ENCODE measurements at places on chromosomes 12 and 14.

DNA sequence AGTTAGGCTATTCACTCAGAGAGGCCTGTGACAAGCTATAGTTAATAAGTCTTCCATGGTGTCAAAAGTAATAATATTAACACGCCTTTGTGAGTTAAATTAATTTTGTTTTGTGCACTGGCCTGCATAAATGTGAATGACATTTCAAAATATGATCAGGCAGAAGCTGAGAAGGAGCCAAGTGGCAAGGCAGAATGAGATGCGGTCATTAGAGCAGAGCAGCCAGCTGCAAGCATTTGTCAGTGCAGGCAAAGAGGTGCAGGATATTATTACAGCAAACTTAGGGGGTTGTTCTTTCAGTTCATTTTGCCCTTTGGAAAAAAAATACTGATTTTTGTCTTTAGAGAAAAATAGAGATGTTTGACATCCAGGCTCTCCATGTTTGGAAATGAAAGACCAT lies 364.5 kb downstream of the PAWR start:
- no peak for DNase-seq

DNA sequence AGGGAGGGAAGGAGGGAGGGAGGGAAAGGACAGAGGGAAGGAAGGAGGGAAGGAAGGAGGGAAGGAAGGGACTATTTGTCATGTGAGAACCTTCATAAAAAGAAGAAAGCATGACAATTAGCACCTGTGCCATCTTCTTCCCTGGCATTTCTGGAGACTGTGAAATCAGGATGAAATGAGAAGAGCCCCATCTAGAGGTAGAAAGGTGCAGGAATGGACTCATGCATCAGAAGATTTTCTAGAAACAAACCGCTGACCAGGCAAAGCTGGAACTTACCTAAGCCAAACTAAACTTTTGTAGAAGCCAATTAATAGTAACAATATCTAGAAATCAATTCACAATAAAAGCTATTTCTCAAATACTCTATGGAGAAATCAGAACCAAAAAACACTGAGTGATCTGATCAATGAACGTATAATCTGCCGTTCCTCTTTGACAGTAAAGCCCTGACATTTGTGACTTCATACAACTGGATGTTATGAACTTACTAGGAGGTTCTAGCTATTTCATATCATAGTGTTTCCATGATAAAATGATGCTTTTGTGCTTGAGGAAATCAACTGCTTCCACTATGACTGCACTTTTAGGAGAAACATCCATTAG lies 24.4 kb upstream of the CRACR2A start:
- DNase-seq, result no peak

GRCh38 chr14:87799400-87799799 lies 193.6 kb downstream of the GALC start:
- DNase-seq, result no peak

- DNase-seq, result no peak
These were observed 4.9 kb downstream of the GALNT6 start for GRCh38 chr12:51386351-51386750.

- DNase-seq, result no peak
These were observed 5.4 kb downstream of the TMEM117 start for GRCh38 chr12:43841253-43841652.

GRCh38 chr12:5520037-5520436 lies 88.1 kb downstream of the NTF3 start:
- no peak for DNase-seq

- DNase-seq, result no peak
These were observed 3.0 kb downstream of the KLRK1 start for GRCh38 chr12:10386857-10387256.

GRCh38 chr14:51424561-51425251 lies 184.7 kb downstream of the TMX1 start:
- DNase-seq, result peak; percentile 61

DNA sequence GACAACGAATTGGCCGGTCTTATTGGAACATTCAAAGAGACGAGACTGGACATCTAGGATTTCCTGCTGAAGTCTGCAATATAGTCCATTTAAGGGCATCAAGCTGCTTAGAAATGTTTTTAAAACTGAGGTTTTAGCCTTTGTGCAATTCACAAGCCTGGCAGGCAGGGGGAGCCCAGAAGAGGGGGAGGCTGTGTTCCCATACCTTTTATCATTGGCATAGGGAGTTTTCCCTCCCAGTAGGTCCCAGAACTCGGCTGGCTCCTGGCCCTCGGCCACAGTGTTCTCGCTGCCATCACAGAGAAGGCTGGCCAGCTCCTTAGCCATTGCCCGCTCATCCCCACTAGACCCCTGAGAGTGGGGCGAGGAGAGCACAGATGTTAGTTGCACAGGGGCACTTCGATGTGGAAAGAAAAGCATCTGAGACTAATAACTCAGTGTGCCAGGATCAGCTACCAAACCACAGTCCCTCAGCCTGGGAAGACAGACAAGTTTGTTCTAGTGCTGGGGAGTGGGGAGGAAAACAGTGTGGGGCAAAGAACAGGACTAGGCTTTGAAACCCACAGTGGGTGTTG lies 15.1 kb downstream of the AVIL start:
- DNase-seq, result peak; percentile 17

GRCh38 chr14:91320266-91320665 lies 75.8 kb upstream of the GPR68 start:
- no peak for DNase-seq

GRCh38 chr12:96986883-96987523 lies 79.9 kb downstream of the NEDD1 start:
- DNase-seq, result no peak

- DNase-seq, result no peak
These were observed 15.0 kb upstream of the AKAP5 start for GRCh38 chr14:64450255-64450654.

DNA sequence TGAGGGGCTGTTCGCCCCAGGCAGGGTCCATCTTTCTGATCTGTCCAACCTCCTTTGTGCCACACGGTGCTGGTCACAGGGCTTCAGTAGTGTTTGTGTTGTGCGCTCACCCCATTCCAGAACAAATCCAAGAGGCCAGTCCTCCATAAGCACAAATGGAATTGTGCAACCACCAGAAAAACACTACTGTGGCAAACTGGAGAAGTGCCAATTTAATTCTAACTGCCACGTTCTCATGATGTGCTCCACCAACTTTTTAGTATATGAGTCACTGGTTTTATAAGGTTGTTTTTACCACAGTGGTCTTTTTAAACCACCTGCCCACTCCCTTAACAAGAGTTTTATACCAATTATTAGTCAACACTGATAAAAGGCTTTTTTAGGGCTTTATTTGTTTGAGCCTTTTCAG lies 380.2 kb downstream of the NAV3 start:
- DNase-seq, result peak; percentile 58

DNA sequence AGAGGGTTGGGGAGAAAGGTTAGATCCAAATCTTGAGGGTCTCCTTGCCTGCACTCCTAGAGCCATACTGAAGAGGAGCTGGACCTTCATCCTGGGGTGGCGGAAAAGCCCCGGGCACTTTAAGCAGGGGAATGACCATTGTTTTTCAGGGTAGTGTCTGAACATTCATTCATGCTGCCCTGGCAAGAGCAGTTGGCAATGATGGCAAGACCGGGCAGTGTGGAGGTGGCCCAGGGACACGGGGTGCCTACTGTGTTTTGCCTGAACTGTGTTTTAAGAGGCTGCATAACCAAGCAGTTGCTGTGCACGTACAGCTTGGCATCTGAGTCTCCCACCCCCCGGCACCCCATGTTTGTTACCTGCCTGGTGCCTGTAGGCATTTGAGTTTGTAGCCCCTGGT lies 14.7 kb downstream of the TPCN1 start:
- no peak for DNase-seq

GRCh38 chr14:26486922-26487321 lies 110.9 kb downstream of the NOVA1 start:
- no peak for DNase-seq

DNA sequence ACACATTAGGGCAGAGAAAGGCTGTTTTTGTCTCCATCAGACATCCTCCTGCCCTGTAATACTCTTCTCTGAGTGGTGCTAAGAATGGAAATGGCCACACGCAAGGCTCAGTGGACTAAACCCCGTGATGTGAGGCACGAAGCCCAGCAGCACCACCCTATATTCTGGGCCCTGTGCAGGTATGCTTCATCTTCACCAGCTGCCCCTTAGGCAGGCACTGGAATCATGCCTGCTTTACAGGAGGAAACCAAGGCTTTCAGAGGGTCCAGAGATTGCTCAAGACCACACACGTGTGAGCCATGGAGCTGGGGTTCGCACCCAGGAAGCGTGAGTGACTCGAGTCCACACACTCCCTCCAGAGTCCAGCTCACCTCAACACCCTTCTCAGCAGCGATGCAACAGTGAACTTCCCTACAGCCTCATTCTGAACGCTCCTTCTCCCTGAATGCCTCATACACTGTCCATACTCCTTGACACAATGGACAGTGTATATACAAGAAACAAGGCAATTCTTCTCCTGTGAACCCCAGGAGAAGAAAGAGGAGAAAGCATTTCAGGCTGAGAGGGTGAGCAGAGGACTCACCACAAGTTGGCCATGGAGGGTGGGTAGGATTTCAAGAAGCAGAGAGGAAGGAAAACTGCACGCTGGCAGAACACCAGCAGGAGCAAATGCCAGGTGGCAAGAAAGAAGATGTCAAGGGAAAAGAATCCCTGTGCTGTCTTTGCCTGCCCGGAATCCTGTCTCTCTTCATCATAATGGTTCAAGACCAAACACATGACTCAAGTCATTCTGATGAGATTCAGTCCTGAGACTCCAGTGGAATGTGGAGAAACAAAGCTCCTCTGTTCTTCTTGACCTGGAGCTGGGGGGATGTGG lies 39.1 kb downstream of the NT5DC3 start:
- no peak for DNase-seq

DNA sequence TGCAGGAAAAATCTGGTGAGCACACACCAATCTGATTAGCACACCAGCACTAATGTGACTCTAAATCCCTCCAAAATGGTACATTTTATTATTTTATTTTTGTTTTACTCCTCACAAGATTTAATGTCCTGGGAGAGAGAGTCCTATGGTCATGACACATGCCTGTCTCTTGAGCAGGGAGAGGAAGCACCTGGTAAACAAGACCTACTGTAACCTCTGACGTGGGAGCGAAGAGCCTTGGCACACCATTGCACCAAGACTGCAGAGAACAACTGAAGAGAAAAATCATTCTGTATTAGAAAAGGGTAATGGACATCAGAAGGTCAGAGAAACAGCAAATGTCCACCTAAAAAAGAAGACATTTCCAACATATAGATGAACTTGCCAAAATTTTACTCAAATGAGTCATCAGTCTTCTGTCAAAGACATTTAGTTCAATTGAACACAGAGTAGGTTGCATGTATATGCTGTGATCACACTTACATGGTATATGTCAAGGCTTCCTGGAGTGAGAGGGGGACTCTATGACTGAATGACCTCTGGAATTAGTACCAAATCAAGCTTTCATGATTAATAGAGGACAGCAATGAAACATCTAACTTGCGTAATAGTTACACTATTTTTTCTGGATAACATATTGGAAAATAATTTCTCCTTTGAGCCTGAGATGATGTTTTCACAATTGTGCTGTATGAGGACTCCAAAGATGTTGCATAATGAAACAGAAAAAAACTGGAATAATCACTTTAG lies 186.9 kb upstream of the FLRT2 start:
- DNase-seq, result no peak

- DNase-seq, result no peak
These were observed 367.8 kb upstream of the CLEC14A start for GRCh38 chr14:38623661-38624060.

Measured in brain pericyte (primary cell).